NAMALWA (cell line): ENCODE measurements at places on chromosomes 16 and 17.

DNA sequence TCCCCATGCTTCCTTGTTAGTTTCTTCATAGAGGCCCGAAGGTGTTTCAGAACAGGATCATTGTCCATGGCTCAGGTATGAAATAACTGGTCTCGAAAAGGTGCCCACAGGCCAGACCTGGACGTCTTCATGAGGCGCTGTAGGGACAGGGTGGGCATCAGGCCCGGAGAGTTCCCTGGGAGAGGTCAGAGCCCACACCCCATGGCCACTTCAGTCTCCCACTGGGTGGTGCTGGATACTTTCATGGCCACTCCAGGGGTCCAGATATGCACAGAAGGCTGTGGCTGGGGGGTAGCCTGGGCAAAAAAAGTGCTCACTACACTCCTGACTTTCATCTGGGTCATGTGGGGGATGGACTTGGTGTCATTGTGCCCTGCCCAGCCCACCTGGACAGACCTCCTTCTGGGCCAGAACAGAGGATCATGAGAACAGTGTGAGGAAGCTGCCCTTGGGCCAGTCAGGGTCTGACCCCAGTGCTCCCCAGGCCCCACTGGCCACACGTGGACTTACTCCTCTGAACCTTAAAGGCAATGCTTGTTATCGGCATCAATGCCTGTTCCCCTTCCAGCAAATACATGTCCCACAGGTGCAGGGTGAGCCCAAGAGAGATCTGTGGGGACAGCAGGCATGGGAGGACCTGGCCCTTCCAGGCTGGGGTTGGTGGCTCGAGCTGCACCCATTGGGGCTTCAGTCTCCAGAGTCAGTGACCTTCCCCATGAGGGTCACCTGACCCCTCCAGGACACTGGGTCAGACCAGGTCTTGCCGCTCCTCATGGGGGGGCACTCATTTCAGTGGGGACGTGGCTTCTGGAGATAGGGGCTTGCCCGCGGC lies 36.9 kb downstream of the LGALS9 start:
- DNase-seq = no peak

- peak; percentile 61 for DNase-seq
These were observed 19.9 kb downstream of the TLE7 start for GRCh38 chr16:71421911-71422310.

DNA sequence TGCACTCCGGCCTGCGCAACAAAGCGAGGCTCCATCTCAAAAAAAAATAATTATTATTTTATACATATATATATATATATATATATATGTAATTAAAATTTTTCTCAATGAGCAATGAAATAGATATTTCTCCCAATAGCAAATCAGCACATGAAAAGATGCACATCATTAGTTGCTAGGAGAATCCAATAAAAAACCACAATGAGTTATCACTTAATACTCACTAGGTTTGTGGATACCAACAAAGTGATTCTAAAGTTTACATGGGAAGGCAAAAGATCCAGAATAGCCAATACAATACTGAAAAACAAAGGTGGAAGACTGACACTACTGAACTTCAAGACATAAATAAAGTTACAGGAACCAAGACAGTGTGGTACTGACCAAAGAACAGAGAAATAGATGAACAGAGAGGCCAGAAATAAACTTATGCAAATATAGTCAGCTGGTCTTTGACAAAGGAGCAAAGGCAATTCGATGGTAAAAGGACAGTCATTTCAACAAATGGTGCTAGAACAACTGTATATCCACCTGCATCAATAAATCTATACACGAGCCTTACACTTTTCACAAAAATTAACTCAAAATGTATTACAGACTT lies 13.6 kb downstream of the SMG6 start:
- DNase-seq = peak; percentile 3

DNA sequence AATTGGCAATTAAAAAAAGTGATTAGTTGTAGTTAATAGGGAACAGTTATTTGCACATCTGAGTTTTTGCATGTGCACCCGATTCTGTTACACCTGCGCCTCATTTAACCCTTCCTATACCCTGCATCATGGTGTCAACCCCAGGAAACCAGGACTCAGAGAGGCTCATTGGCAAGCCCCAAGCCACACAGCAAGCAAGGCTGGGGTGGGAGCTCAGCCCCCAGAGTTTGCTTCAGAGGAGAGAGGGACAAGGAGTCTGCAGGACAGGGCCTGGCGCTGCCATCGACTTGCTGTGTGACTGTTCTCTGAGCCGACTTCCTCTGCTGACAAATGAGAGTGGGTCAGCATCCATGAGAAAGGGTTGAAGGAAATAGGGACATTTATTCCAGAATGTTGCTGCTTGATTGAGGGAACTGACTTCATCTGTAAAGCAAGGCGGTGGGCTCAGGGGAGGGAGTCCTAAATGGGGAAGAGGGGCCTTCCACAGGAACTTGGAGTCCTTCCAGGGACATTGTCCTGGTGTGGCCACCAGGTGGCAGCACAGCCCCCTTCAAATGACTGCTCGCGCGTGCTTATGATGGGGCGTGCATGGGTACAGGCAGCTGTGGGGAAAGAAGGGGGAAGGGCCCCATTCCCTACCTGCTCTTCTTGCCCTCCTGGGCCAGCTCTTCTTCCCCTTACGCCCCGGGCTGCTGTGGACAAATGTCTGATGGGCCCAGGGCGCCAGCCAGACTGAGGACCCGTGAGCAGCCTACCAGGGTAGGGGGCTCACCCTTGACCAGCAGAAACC lies 51.6 kb downstream of the NT5M start:
- peak; percentile 73 for DNase-seq

- no peak for DNase-seq
These were observed 4.1 kb downstream of the NOTUM start for GRCh38 chr17:81956607-81957589.
